ENCODE measurements at places on chromosomes 6 and 20.

- no peak for DNase-seq
Measured at GRCh38 chr6:107600121-107600520, 110.2 kb downstream of the SOBP start.

DNA sequence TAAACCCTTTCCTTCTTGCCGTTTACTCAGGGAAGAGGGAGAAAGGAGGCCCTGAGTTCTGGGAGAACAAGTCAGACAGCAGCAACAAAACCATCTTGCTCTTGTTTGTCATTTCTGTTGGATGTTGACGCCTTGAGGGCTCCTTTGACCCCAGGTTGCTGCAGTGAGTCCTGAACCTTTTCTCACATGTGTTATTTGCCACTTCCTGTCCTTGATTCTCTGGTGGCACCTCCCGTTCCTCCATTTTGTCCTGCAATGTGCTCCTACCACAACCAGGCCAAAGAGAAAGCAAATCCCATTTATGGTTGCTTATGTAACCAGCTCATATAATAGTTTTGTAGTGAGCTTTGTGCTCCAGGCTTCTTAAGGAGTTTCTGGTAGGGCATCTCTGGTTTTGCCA lies 66.6 kb upstream of the ADGRF4 start:
- no peak for DNase-seq

GRCh38 chr6:39515006-39515405 lies 192.5 kb upstream of the KCNK16 start:
- DNase-seq = no peak

GRCh38 chr6:41935193-41935574 lies 6.4 kb downstream of the CCND3 start:
- no peak for DNase-seq

DNA sequence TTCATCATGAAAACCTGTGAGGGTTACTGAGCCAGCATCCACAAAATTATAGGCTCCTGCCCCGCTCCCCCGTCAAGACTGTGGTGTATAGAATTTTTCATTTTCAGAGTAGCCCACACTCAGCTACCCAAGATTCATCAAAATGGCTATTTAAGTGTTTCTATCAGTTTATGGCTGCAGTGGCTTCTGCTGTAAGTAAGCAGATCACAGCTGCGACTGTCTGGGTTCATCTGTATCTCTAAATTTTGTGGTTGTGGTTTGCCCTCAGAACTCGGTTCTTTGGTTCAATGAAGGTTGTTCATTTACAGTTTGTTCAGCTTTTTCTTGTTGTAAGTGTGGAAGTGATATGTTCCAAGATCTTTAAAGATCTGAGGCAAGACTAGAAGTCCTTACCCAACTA lies 284.2 kb downstream of the DOK5 start:
- no peak for DNase-seq

DNA sequence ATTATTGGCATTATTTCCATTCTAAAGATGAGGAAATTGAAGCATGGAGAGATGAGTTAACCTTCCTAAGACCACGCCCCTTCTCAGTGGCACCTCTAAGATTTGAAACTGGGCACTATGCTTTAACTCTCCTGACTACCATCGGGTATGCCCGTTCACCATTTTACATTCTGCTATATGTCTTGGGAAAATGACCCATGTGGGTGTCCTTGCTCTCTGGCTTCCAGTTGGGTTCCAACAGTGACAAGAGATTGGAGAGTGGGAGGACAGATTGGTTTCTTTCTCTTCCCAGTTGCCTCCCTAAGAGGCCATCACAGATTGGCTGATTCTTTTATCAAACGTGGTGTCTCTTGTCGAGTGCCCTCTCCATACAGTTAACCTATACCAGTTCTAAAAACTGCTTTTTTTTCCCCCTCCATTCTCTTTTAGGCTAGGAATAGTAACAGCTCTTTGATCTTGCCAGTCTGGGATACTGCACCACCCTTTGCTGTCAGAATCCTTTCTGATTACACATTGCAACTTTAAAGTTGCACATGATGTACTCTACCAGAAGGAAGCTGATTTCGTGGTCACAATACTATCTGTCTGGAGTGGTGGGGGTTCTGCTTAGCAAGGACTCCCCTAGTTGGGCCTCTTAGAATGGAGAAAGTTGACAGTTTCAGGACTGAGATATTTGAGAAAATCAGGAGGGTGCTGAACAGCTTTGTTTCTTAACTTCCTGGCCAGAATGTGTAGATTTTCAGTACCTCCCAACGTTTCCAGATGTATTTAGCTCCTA lies 88.0 kb upstream of the ELOVL5 start:
- no peak for DNase-seq

DNA sequence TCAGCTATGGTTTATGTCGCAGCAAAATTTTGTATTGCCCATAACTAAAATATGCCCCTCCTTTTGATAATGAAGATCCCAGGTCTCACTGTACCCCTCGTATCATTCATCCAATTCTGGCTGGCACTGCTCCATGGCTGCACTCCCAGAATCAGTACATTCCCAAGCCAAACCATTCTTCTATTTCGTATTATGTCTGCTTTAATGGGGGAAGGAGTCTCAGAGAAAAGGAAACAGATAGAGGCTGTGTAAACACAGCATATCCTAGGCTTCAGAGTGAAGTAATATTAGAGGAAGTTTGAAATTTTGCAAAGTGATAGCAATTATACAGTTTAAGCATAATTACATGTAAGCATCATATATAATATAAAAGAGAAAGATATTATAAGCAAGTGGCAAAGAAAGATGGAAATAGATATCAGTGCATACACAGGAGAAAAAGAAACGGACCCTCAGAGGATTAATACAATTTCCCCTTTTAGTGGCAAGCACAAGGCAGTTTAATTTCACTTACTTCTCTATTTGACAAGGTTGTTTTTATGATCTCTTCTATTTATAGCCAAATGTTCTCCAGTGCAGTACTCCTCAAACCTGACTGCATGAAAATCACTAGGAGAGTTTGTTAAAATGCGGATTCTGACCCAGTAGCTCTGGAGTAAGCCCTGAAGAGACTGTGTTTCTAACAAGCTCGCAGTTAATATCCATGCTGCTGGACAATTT lies 56.5 kb upstream of the TENT5A start:
- no peak for DNase-seq

GRCh38 chr6:39053016-39053624 lies 4.5 kb downstream of the GLP1R start:
- no peak for DNase-seq

GRCh38 chr20:52399352-52399751 lies 207.8 kb upstream of the ZFP64 start:
- DNase-seq = no peak

GRCh38 chr20:49854190-49854875 lies 41.7 kb downstream of the SLC9A8 start:
- DNase-seq = no peak

DNA sequence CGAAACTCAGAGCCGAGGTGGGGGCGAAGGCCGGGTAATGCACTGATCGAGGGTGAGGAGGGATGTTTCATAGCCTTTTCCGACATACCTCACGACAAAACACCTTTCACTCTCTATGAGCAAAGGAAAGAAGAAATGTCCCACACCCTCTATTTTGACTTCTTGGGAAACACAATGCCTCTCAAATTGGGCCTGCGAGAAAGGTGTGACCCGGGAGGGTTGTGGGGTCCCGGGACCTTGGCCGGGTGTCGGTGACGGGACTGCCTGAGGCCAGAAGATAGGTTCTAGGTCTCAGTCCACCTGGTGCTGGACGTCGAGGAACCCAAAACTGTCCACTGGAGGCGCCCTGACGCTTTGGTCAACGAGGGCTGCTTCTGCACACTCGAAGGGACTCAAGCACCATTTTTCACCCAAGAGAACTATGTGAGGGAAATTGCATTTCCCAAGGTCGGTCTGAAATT lies 41.1 kb upstream of the OSTM1 start:
- DNase-seq = peak; percentile 17

GRCh38 chr6:100105138-100105537 lies 111.1 kb upstream of the MCHR2 start:
- no peak for DNase-seq

DNA sequence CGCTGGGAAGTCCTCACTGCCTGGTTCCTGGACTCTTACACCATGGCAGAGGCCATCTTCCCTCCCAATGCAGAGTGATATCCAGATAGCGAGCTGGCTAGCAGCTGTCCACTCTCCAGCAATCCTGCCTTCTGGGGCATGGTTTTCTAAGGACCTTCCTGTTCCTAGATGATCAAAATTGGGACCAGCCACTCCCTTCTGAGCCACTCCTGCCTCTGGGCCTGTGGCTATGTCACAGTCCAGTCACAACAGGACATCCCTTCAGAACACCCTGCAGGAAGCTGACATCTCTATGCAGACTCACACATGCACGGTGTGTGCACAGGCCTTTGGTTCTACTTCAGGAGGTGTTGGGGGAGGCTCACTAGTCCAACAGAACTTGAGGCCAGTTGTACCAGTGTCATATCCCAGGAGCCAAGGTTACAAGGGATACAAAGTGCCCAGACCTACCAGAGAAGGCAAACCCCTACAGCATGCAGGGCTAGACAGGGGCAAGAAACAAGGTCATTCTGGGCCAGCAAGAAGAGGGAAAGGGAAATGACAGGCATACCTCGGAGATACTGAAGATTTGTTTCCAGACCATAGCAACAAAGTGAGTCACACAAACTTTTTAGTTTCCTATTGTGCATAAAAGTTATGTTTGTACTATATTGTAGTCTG lies 2.7 kb upstream of the MCCD1 start:
- no peak for DNase-seq

DNA sequence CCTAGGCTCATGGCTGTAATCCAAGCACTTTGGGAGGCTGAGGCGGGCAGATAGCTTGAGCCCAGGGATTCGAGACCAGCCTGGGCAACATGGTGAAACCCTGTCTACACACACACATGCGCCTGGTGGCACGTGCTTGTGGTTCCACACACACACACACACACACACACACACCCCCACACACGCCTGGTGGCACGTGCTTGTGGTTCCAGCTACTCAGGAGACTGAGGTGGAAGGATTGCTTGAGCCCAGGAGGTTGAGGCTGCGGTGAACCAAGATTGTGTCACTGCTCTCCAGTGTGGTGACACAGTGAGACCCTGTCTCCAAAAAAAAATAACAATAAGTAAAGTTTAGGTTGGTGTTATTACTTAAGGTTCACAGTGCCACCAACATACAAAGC lies 165.8 kb downstream of the ZFAND3 start:
- DNase-seq = no peak

GRCh38 chr6:125477156-125477555 lies 175.4 kb upstream of the HDDC2 start:
- no peak for DNase-seq

- DNase-seq = no peak
Measured at GRCh38 chr20:22821796-22822195, 213.3 kb upstream of the SSTR4 start.

DNA sequence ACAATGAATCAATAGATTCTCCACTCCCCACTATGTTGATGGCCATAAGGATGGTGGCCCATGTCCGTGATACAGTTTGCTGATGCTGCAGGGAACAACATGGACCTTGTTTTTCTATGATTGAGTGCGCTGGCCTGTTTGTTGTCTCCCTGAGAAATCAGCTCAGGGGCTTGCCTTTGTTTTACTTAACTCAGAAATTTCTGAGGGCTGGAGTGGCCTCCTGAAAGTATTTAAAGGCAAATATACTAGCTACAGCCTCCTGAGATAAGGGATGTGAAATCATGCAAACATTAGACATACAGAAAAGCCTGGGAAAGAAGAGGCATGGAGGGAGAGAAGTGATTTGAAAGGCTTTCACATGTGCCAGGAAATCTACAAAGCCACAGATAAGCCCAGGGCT lies 170.3 kb upstream of the FLRT3 start:
- DNase-seq = no peak

DNA sequence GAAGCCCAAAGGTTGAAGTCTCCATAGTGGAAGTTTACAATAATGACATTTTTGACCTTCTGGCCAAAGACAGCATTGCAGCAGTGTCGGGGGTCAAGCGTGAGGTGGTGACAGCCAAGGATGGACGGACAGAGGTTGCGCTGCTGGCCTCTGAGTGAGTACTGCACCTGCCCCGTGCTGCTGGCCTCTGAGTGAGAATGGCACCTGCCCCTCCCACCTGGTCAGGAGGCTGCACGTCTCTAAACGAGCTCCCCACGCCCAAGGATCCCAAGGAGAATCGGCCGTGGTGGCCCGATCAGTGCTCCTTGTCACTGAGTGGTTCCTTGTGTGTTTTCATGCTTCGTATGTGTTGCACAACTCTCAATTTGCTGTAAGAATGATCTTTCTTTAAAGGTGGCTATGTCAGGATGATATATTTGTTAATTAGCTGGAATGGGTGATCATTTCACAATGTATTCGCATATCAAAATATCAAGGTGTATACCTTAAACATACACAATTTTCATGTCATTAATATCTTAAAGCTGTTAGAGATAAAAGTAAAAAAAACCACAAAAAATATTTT lies 40.4 kb downstream of the FRMD1 start:
- DNase-seq = no peak

GRCh38 chr6:113488812-113489685 lies 368.1 kb upstream of the MARCKS start:
- no peak for DNase-seq

GRCh38 chr6:36975231-36976006 lies 10.6 kb downstream of the MTCH1 start:
- DNase-seq = no peak

- DNase-seq = no peak
Measured at GRCh38 chr6:7649037-7649810, 59.2 kb downstream of the SNRNP48 start.

GRCh38 chr6:134732763-134733162 lies 217.1 kb downstream of the ALDH8A1 start:
- no peak for DNase-seq

DNA sequence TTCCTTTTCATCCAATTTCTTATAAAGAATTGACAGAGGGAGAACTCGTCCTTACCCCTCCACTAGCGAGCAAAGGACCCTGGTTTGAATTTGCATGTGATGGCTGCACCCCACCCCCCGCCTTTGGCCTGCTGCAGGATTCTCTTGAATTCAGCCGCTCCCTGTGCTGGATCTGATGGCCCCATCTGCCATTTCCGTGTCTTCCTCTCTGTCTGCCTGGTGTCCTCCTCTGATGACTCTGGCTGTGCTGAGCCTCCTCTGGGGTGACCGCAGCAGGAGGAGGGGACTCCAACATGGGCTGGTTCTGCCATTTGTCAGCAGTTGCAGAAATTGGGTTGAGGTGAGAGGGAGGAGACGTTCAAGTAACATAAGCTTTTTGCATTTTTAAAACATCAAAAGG lies 188.8 kb downstream of the DLL1 start:
- DNase-seq = no peak

- DNase-seq = no peak
Measured at GRCh38 chr6:149305372-149305771, 12.1 kb upstream of the TAB2 start.

- peak; percentile 57 for DNase-seq
Measured at GRCh38 chr20:23235173-23236027, 115.2 kb upstream of the NXT1 start.

GRCh38 chr6:170450916-170451761 lies 102.0 kb downstream of the PSMB1 start:
- DNase-seq = no peak

- DNase-seq = no peak
Measured at GRCh38 chr6:23728707-23729106, 397.3 kb upstream of the NRSN1 start.

- DNase-seq = no peak
Measured at GRCh38 chr6:7260291-7261031, 52.5 kb downstream of the SSR1 start.
